ENCODE measurements at places on chromosomes 16 and 17.

- no peak for DNase-seq
These were observed 10.7 kb upstream of the MRPS23 start for GRCh38 chr17:57860414-57860999.

GRCh38 chr16:12600536-12601256 is 203.0 kb downstream of the CPPED1 start:
- DNase-seq = no peak

- no peak for DNase-seq
These were observed 7.4 kb downstream of the NLRC3 start for GRCh38 chr16:3569851-3570250.

- no peak for DNase-seq
These were observed 133.4 kb downstream of the OR1D5 start for GRCh38 chr17:2929881-2930533.

DNA sequence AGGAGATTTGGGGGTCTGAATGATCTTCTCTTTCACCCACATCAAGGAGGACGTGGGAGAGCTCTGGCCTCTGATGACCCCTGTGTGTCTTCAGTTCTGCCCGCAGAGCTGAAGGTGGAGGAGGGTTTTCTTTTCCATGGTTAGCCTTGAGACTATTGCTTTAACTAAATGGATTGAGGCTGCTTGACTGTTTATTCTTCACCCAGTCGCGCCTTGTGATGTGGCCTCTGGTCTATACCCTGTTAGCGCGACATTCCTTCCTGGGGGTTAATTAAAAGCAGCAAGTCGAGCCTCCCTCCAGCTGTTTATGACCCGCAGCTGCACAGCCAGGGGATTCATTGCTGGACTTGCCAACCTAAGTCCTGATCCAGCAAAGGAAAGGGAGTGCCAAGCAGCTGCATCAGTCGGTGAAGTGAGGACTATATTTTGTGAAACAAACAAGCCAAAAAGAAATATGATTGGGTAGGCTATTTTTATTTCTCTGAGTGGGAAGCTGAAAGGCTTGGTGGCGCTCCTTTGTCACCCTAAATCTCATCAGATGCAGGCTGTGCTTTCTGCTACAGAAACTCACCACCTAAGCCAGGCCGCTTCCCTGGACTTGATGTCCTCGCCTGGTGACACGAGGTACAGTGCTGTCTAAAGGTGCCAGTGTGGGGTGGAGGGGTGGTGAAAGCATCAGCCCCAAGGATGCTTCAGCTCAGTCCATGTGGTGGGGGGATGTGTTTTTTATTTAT is 11.0 kb upstream of the SEC14L1 start:
- DNase-seq = no peak

DNA sequence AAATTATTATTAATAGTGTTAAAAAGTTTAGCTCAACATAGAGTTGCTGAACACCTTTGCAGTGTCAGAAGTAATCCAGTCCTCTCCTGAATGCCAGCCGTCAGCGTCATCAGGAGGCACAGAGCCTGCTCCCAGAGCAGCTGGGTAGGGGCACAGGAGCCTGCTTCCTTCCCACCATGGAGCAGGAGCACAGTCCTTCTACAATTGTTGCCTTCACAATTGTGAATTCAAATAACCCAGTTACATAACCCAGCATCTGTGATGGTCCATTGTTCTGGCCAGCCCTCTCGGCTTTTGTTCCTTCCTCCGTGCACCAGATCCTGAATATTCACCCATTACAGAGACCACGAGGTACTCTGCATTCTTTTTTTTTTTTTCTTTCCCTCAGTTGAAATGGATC is 393.9 kb upstream of the MAF start:
- no peak for DNase-seq

- no peak for DNase-seq
These were observed 48.8 kb downstream of the PIMREG start for GRCh38 chr17:6492892-6493674.

DNA sequence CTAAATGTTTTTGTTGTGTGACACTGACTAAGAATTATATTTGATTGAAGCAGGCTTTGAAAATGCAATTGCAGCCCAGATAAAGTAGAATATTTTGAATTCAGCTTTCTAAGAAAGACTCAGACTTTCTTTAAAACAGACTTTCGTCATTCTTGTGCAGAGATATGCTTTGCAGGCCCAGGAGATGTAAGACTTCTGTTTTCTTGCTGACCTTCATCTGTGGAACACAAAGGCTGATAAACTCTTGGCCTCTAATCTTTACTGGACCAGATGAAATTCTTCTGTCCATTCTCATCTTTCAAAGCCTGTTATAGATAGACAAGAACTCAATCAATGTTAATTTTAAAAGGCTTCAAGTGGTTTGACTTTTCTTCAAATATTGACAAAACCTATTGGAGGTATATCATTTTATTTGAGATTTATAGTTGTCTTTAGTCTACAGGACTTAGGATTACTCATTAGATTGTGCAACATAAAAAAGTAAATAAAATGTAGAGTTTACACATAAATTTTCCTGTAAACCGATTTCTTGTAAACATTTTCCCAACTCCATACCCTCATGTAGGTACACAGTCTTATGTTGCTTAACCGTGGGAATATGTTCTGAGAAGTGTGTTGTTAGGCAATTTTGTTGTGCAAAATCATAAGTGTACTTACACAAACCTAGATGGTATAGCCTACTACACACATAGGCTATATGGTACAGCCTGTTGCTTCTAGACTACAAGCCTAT is 94.2 kb downstream of the MAP2K4 start:
- no peak for DNase-seq

- no peak for DNase-seq
These were observed 36.7 kb downstream of the TNFRSF13B start for GRCh38 chr17:16935241-16935663.

DNA sequence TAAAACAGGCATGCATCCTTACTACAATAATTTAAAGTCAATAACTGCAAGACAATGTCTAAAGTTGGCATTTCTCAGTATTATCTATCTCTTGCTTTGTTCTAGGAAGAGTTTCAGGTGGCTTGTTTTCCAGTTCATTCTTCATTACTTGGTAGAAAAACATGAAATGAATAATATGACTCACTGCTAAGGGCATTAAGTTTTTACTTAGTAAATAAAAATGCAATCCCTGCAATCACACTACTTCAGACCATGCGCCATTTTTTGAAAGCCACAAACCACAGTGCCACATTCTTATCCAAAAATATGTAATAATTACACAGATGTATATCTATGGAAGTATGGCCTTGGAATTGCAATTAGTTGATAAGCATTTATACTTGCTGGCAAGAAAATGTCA is 55.4 kb downstream of the CREBBP start:
- no peak for DNase-seq

DNA sequence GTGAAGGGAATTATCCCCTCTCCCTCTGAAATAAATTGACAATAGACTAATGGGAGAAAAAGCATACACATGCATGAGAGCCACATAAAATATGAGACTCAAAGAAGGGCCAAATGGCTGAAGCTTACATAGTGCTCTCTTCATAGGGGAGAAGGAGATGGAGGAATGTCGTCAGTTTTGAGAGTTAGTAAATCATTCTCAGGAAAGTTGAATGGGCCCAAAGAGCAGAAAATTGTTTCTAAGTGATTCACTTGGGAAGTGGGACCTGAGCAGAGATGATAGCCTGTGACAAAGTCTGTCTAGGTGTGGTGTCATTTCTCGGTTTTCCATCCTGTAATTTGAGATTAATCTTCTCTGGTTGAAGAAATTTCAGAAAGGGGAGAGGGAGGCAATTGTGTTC is 35.0 kb downstream of the BCAS3 start:
- no peak for DNase-seq

DNA sequence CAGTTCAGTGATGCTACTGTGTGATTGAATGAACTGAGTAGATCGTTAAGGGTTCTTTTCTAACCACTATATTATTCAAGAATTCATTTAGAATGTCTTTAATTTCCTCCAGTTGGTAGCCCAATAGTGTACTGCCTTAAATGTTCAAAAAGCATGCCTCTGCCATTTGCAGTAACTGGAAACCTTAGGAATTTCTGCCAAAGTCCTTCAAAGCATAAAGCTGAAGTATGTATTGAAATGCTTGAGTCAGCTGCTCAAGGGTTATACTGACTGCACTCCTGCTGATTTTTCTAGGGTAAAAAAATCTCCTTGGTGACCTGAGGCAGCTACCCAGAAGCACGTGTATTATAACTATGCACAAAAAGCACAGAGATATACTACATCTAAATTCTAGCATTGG is 56.5 kb downstream of the SNTB2 start:
- no peak for DNase-seq

DNA sequence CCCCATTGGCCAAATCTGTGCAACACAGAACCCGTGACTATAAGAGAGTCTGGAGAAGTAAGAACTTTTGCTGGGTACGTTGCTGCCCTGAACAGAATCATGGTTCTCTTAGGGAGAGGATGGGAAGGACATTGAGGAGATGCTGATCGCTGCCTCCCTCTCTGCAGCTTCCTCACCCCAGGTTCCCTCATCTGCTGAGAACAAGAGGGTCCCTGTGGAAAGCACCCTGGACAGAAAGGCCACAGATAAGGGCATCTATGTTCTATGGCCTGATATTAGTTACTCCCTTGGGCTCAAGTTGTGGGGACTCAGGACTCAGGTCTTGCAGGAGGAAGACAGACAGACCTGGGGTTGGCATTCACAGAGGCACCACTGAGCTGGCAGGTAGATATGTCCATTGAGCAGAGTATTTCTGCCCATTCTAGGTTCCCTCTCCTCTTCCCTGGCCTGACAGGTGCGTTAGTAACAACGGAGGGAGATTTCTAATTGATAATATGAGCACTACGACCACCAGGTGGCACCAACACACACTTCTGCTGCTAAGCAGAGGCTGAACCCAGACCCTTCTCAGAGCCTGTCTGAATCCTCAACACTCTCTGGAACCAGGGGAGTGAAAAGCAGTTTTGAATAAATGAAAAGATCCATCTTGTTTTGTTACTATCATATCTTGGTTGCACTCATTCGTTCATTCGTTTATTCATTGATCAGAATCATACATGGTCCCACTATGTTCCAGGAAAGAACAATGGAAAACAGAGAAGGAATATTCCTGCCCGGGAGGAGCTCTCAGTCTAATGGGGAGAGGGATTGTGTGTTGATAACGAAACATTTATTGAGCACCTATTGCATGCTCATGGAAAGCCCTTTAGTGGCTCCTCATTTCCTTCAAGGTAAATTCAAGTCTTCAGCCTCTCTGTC is 56.4 kb downstream of the SLC6A2 start:
- DNase-seq = peak; percentile 19

DNA sequence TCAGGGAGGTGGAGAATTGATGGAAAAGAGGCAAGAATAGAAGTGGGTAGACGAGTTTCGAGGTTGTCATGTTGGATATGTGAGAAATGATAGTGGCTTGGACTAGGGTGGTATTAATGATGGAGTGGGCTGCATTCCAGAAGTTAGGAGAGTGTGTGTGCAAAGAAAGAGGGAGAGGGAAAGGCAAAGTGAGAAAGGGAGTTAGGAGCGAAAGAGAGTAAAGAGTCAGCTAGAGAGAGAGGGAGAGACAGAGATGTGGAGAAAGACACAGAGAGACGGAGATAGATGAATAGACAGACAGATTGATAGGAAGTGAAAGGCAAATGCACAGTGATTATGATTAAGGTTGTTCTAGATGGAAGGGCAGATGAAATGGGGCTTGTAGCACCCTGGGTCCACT is 5.4 kb upstream of the GPR139 start:
- no peak for DNase-seq

DNA sequence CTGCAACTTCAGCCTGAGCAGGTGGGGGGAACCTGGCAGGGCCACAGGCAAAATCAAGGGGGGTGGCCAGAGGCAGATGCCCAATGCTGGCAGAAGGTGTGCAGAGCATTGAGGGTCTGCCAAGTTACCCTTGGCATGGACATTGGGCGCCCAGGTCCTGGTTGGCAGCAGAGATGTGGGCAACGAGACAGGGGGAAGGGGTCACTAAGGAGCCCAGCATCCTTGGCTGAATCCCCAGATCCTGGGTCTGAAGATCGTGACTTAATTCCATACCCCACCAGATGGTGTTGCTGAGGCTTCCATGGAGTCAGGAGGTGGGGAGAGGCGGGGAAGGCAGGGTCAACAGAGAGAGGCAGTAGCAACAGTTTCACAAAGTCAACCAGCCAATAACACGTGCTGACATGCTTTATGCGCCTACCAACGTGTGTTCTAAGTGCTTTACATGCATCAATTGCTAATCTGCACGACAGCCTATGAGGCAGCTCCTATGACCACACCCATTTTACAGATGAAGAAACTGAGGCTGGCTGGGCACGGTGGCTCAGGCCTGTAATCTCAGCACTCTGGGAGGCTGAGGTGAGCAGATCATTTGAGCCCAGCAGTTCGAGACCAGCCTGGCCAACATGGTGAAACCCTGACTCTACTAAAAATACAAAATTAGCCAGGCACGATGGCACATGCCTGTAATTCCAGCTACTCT is 83.3 kb downstream of the GSG1L start:
- DNase-seq = no peak

DNA sequence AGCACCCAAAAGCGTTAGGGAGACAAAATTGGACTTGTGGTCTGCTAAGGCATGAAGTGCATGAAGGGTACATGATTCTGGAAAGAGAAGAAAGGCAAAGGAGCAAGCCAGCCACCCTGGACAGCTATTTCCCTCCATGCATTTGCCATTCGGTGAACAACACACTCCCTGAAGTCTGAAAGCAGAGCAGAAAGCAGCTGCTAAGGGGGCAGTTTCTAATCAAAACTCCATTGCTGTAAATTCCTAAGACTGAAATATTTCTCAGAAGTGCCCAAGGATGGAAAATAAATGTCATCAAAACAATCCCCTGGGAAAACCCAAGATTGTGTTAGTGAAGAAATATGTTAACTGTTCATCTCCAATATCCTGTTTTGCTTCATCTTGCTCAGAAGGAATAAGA is 44.3 kb downstream of the PMP22 start:
- no peak for DNase-seq

DNA sequence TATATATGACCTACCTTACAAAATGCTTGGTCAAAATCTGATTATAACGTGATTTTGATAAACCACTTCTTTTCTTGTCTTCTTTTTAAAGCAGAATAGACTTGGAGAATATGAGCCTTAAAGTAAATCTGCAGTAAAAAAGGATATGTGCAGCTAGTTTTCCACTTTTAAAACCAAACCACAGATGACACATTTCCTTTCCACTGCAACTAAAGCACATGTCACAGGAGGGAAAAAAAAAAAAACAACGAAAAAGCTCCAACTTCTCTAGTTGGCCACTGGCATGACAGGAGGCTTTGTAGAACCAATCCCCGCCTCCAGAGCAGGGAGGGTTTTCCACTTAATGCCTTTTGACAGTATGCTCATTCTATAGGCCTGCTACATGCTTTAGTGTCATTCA is at the start of gene EVI2A:
EVI2A (minus strand) TSS at position 142 of the 400 bp plus-strand sequence. CDS start 2,609 bp downstream, outside the sequence.
- DNase-seq = peak; percentile 79

DNA sequence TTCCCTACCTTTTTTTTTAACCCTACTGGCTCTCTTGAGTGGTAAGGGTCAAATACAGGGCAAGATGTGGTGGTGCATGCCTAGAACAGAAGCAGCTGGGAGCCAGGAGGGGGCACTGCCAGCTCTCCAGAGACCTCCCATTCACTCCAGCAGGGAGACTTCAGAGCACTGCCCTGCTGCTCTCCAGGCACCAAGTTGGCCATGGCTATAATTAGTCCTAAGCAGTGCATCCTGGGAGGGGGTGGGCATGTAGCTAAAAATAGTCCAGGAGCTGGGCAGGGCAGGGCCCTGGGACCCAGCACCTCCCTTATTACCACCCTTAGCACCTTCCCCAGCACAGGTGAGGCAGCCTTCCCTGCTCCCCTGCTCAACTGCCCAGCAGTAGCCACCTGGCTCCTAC is 3.5 kb downstream of the CORO6 start:
- DNase-seq = no peak

Data from stimulated activated CD8-positive, alpha-beta memory T cell treated with anti-CD3 and anti-CD28 coated beads, Interleukin-15, amount 100 ng/mL, for 4 hours (primary cell).